ENCODE measurements at places on chromosomes 3 and 15.
A peak's percentile ranks its signal among the peaks of the same experiment; 100 is the strongest.

DNA sequence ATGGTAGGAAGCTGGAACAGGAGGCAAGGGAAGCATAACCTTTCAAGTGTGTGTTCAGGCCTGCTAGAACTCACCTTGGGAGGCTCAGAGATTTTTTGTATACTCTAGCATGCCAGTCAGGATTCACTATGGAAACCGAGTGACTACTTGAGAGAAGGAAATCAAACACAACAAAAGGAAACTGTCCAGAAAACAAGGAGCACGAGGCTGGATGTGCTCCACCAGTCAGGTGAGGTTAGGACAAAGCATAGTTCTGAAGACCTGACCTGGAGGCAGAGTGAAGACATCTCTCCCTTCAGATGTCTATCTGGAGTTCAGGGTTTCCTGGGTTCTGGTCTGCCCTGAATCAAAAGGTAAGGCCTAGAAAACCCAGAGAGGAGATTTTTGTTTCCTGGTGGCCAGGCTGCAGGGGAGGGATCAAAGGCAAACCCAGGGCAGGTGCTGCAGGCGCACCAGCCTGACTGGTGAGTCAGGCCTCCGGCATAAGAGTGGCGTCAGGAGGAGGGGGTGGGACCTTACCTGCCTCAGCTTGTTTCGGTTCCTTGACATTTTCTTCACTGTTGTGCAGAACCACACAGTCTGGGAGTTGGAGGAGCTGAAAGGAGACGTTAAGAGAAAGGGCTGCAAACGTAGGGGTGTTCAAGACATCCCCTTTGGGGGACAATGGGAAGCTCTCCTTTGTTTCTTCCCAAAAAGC lies 52.2 kb upstream of the OSBPL11 start:
- peak; percentile 11 for DNase-seq

GRCh38 chr15:95839367-95839782 lies 491.1 kb upstream of the NR2F2 start:
- no peak for DNase-seq

GRCh38 chr3:149936812-149937230 lies 33.9 kb downstream of the PFN2 start:
- DNase-seq = peak; percentile 23

- DNase-seq = no peak
Measured at GRCh38 chr3:55349851-55350250, 137.3 kb downstream of the WNT5A start.

- no peak for DNase-seq
Measured at GRCh38 chr3:46905213-46905560, 27.7 kb downstream of the PTH1R start.

- DNase-seq = no peak
Measured at GRCh38 chr15:97783240-97783639, 177.3 kb upstream of the ARRDC4 start.

DNA sequence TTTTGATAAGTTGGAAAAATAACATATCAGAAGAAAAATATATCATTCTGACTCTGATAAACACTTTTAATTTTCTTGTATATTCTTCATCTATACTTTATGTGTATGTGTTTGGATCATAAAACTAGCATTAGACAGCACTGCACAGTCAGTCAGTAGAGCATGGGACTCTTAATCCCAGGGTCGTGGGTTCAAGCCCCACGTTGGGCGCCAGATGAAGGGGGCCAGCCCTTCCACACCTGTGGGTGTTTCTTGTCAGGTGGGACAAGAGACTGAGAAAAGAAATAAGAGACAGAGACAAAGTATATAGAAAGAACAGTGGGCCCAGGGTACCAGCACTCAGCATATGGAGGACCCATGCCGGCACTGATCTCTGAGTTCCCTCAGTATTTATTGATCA lies 546.0 kb upstream of the NR2F2 start:
- no peak for DNase-seq

GRCh38 chr15:68365140-68365745 lies 66.7 kb downstream of the ITGA11 start:
- DNase-seq = no peak

GRCh38 chr3:152402695-152403451 lies 134.1 kb downstream of the MBNL1 start:
- no peak for DNase-seq

- no peak for DNase-seq
Measured at GRCh38 chr3:140941090-140941433, 574 bp upstream of the SLC25A36 start.

GRCh38 chr3:23671851-23672589 lies 133.7 kb upstream of the UBE2E1 start:
- DNase-seq = no peak

DNA sequence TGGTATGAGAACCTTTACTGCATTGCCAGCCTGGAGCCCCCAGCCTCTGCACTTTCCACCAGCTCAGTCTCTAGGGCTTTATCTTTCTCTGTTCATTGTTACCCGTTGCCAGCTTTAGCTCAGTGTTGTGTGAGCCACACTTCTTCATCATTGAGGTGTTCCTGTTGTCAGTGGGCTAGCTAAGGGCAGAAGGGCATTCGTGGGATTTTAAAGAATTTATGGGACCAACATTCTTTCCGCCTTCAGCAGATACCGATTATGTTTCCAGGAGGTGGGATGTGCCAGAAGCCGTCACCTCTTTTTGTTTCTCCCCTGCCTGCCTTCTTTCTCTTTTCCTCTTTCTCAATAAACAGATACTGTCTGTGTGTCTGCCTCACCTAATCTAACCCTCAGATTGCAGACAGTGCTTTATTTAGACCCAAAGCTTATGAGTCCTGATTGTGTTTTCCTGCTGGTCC lies 64.5 kb downstream of the PGPEP1L start:
- DNase-seq = no peak

GRCh38 chr15:82647045-82647834 lies at the start of gene CPEB1:
TSS of gene CPEB1 (minus strand) at chr15:82647363. CDS start at chr15:82628459, 18,904 bp downstream.
- DNase-seq = no peak

GRCh38 chr15:76345880-76346668 lies 9.5 kb downstream of the ISL2 start:
- DNase-seq = no peak

- no peak for DNase-seq
Measured at GRCh38 chr3:158912621-158913020, 110.8 kb downstream of the MFSD1 start.

- DNase-seq = no peak
Measured at GRCh38 chr3:187230011-187230410, 32.7 kb downstream of the RTP1 start.

GRCh38 chr3:96430079-96430478 lies 384.3 kb upstream of the EPHA6 start:
- DNase-seq = no peak

- DNase-seq = no peak
Measured at GRCh38 chr3:96646596-96646995, 167.8 kb upstream of the EPHA6 start.

DNA sequence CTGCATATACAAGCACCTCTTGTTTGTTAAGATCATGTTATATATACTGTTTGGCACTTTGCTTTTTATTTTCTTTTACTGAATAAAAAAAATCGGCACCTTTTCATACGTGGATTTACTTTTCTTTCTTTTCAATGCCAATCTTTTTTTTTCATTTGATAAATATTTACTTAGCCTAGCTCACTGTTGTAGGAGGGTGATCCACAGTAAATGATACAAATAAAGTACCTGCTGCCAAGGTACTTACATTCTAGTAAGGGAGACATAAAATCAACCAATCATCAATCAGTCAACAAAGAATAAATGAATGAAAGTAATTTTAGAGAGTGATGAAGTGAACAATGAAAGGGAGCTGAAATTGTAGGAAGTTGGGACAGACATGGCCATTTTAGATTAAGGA lies 18.3 kb downstream of the GNB5 start:
- peak; percentile 46 for DNase-seq

DNA sequence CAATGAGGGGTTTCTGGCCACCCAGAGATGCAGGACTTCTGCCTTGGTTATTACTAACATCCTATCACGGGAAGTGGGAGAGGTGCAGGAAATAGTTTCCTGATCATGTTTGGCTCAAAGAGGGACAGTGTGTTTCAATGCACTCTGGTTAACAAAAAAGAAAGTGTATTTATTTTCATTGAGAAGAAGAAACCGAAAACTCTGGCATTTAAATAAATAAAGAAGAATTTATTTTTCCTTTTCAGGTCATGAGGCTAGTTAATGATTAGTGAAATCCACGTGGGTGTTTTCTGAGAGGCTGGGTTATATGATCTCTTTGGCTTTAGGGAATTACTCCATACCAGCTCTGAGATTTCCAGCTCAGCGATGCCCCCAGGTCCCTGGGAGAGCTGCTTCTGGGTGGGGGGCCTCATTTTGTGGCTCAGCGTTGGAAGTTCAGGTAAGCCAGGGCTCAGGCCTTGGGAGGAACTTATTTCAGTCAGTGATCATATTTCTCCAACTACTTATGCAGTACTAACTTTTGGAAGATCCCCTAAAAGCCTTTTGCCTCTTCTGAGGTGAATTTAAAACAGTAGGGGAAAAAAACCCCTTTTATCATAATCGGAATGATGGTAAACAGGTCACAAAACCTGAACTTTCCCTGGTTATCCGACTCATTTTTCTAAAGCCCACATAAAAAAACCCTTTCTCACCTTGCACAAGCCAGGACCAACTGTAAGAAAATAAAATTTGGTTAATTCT lies at the start of gene PLA1A:
TSS of gene PLA1A (plus strand) at position 338 of the 741 bp plus-strand sequence. CDS start at position 367, 29 bp downstream.
- no peak for DNase-seq

GRCh38 chr3:9787714-9788113 lies 4.6 kb downstream of the TADA3 start:
- DNase-seq = no peak

GRCh38 chr3:139906418-139906817 lies 28.6 kb upstream of the CLSTN2 start:
- DNase-seq = no peak

DNA sequence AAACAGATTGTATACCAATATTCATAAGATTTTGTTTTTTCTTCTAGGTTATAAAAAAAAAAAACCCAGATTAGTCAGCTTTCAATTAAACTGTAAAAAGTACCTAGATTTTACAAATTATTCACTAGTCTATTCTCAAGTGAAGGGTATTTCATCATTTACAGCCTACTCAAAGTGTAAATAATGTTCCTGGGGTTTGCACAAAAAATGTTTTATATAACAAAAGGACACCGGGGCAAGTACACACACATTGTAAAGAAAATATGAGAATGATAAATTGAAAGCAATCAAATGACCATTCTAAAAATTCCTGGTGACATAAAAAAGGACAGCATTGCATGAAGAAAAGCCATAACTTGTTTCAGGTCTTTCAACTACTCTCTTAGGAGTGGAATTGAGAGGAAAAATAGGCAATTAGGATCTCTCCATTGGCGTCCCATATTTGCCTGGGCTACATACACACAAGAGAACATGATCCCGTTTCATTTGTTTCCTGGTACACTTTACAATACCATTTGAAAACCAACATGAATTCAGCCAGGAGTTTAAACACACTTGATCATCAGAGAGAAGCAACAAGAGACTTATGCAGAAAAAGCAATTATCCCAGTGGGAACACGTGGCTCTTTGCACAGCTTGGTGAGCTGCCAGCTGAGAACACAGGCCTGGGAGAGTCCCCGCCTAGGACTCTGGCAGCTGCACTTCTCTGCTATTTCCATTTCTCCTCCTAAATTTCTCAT lies 1039.2 kb downstream of the ROBO1 start:
- peak; percentile 35 for DNase-seq

- no peak for DNase-seq
Measured at GRCh38 chr15:67110958-67111864, 45.8 kb downstream of the SMAD3 start.

GRCh38 chr3:112056451-112056929 lies 22.0 kb downstream of the TMPRSS7 start:
- DNase-seq = no peak

DNA sequence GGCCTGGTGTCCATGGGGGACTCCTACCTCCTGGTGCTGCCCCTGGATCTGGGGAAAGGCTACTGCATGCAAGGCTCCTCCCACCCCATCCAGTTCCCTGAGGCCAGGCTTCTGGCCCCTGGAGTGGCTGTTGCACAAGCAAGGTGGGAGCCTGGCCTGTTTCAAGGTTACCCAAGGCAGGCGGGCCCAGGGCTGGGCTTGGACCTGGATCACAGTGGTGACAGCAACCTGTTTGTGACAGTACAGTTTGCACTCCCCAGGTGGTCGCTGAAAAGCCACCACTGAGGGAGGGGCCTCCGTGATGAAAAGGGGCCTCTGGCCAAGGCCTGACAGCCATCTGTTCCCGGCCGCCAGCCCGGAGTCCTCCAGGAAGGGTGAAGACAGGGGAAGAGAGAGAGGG lies 14.4 kb upstream of the KY start:
- DNase-seq = no peak

GRCh38 chr15:25176991-25177954 lies 222.5 kb downstream of the SNRPN start:
- DNase-seq = no peak

GRCh38 chr15:48371961-48372360 lies 40.7 kb downstream of the DUT start:
- no peak for DNase-seq

DNA sequence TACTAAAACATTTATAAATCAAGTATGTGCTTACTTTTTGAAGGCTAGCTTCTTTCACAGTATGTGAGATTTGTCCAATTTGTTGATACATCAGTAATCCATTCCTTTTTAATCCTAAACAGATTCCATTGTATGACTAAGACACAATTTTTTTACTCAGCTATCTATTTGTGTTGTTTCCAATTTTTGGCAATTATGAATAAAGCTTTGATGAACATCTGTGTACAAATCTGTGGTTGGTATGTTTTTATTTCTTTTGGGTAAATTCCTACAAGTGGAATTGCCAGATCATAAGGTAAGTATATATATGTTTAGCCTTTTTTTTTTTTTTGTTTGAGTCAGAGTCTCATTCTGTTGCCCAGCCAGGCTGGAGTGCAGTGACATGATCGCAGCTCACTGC lies 56.2 kb upstream of the VEPH1 start:
- DNase-seq = no peak

- no peak for DNase-seq
Measured at GRCh38 chr3:161231861-161232260, 10.8 kb downstream of the NMD3 start.

- DNase-seq = no peak
Measured at GRCh38 chr15:64386291-64386690, 1.3 kb upstream of the TRIP4 start.

- DNase-seq = no peak
Measured at GRCh38 chr3:44518782-44519156, 36.2 kb upstream of the ZKSCAN7 start.

DNA sequence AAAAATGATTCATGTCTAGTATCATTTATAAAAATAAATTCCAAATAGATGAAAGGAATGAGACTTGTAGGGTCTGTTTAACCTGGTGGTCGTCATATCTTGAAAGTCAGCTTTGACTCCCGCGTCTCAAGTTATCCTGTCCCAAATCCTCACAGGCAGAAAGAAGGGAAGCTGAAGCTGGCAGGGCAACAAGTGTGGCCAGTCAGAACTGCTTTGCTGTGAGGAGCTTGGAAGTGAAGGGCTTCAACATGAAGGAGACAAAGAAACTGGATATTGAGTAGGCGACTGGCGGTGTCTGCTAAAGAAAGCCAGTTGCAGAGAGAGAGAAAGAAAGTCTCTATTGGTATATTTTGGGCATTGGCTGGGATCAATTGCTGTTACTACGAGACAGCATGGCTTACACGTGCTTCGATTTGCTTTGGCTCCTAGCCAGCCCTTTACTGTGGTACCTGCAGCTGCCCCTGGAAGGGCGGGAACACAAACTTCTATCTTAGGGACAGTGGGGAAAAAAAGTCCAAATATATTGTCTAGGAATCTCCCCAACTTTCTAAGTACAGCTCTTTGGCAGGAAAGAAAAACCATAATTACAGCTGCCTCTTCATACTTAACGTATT lies 107.2 kb downstream of the CHST2 start:
- DNase-seq = no peak

- no peak for DNase-seq
Measured at GRCh38 chr3:179265092-179265491, 14.2 kb upstream of the KCNMB3 start.

GRCh38 chr3:122947738-122948137 lies 79.8 kb downstream of the SEMA5B start:
- DNase-seq = no peak

GRCh38 chr3:31823184-31823583 lies 157.9 kb downstream of the OSBPL10 start:
- DNase-seq = no peak
